Fibroblast of lung (primary cell): ENCODE measurements at places on chromosomes 13 and 19. TPM values are rescaled to one million over a fixed set of nuclear protein-coding genes. Genes with fewer than 3 reads are reported as not detected.
A peak's percentile ranks its signal among the peaks of the same experiment; 100 is the strongest.

DNA sequence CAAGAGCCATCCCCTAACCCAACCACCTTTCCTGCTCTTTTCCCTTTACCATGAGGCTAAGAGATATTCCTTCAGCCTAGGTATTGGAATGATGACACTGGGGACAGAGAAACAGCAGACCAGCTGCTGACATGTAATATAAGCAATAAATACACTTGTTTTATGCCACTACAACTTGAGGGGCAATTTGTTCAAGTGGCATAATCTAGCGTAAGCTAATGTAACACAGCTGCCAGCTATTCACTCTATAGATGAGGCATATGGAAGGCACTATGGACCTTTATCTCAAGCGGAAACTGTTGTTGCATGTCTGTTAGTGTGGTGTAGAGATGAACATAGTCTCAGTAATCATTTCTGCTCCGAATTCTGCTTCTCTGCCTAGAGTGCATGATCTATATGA is 111.1 kb downstream of the STARD13 start:
- DNase-seq: no peak

- DNase-seq: no peak
Measured at GRCh38 chr19:5045029-5045428, 76.1 kb downstream of the KDM4B start.

GRCh38 chr19:18044825-18045304 is 36.9 kb downstream of the ARRDC2 start:
- peak; percentile 63 for DNase-seq

DNA sequence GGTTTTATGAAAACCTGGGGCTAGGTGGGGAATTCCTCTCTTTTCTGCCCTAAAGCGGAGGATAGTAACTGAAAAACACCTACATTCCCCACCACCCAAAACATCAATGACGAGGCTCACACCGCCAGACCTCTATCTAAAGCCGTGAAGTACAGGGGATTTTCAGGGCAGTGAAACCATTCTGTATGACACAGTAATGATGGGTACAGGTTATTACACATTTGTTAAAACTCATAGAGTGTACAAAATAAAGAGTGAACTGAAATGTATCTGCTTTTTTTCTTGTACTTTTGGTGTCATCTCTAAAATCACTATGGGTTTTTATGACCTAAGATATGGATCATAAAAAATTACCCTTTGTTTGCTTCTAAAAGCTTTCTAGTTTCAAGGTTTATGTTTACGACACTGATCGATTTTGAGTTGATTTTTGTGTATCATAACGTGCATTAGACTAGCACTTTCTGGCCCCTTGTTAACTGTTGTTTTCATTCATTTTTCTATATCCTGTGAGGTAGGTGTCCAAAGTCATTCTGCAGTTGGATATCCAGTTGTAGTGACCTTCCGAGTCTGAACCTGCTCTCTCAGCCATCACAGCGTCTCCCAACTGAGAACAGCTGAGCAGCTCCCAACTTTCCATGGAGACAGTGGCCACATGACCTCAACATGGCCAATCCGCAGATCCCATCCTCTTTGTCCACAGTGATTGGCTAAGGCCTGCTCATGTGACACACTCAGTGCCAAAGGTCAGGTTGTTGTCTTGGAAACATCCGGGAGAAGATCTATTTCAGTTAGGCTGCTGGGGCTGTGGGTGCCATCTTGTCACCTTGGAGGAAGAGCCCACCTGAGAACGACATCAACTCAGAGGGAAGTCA is 10.3 kb downstream of the MBD3L2B start:
- DNase-seq: no peak

- peak; percentile 28 for DNase-seq
Measured at GRCh38 chr13:24842549-24843274, 78.7 kb downstream of the RNF17 start.

GRCh38 chr19:50658441-50659317 is 9.4 kb downstream of the C19orf81 start:
- peak; percentile 8 for DNase-seq

- DNase-seq: no peak
Measured at GRCh38 chr13:32525766-32526165, 12.8 kb downstream of the N4BP2L2 start.

DNA sequence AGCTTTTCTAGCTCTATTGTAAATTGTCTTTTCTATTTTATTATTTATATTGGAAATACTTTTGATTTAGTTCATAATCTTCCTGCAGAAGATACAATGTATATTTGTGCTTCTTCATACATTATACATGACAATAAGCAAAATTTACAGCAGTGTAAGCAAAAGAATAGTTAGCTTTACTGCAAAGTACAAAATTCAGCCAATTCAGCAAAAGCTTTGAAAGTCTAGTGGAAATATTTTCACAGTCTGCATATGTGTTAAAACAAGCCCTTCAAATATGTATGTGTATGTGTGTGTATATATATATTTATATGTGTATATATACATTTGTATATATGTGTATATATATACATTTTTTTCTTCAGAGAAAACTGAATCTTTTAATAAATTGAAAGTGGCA is 879.1 kb downstream of the SLITRK1 start:
- no peak for DNase-seq

DNA sequence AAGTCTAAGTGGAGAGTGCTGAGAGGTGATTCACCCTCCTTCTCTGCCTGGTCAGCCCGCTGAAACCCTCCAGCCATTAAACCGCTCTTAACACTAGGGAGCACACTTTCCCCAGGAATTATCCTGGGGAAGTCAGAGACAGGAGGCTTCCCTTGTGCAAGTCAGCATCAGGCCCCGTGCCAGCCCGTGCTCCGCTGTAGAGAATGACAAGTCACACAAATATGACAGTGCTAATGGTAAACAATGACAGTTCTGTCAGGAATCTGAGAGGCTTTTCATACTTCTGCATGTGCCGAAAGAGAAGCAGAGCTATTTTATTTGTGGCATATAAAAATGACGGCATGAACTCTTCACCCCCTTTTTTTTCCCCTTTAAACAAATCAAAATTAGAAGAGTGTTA is 816.9 kb upstream of the SLC10A2 start:
- DNase-seq: peak; percentile 96

GRCh38 chr19:39438270-39438934 is 2.7 kb upstream of the RPS16 start:
- no peak for DNase-seq

GRCh38 chr13:32045537-32045936 is 14.0 kb downstream of the FRY start:
- DNase-seq: peak; percentile 25

LILRB2 gene
- not detected in 2 replicates for total RNA-seq

DNA sequence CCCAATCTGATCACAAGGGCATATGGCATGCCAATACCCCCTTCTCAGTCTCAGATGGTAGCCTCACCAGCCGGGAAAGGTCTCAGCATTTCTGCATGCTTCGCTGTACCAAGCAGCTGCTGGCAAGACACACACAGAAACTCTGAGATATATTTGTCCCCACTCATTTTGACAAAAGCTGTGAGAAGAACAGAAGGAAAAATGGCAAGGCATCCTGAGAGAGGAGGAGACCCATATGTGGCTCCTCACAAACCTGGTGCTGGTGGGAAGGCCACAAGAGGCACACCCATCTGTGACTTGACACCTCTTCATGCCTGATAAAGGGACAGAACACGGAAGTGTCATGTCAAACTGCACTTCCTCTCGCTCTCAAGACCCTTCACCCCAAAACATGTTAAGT is 36.7 kb upstream of the DOCK9 start:
- DNase-seq: no peak

DNA sequence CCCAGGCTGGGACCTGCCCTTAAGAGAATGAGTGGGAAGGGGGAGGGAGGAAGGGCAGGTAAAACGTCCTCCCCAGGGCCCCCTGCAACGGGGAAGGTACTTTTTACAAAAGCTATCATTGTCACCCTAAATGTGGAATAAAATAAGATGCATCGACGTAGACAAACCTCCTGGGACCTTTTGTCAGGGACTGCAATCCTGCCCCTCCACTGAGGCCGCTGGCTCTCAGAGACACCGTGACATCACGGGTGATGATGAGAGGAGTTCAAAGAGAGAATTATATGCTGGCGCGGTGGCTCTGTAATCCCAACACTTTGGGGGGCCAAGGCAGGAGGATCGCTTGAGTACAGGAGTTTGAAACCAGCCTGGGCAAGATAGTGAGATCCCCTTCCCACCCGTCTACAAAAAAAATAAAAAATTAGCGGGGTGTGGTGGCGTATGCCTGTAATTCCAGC is 1.8 kb upstream of the MYBPC2 start:
- no peak for DNase-seq

- DNase-seq: no peak
Measured at GRCh38 chr13:98199480-98199879, 22.4 kb upstream of the RNF113B start.

- no peak for DNase-seq
Measured at GRCh38 chr13:51674276-51674675, 90.0 kb downstream of the WDFY2 start.

- DNase-seq: peak; percentile 3
Measured at GRCh38 chr13:58165617-58166016, 534.1 kb downstream of the PCDH17 start.

DNA sequence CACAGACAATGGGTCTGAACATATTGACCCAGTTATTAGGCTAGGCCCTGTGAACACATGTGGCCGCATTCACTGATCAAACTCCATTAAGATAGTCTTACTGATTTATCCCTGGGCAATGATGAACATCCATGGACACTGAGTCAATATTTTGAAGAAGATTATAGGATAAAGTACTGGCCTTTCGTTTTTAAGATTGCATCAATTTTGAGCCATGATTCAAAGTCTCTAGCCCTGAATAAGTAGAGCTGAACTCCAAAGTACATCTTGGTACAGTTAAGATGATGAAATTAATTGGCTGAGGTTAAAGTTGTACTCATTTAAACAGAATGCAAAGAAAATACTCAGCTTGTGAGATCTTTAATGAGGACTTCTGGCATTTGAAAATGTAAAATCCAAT is 1581.9 kb downstream of the EFNB2 start:
- DNase-seq: peak; percentile 66

GRCh38 chr19:51094696-51095279 is 12.1 kb upstream of the KLK14 start:
- DNase-seq: no peak

- DNase-seq: peak; percentile 29
Measured at GRCh38 chr19:19552798-19553197, 14.7 kb downstream of the CILP2 start.

GRCh38 chr13:102693250-102693649 is 1.6 kb downstream of the METTL21C start:
- no peak for DNase-seq

- DNase-seq: no peak
Measured at GRCh38 chr19:38709119-38709518, 35.2 kb downstream of the CAPN12 start.

GRCh38 chr13:31042481-31043165 is 110.2 kb downstream of the TEX26 start:
- no peak for DNase-seq

FXYD3 gene
- not detected in 2 replicates for total RNA-seq

DNA sequence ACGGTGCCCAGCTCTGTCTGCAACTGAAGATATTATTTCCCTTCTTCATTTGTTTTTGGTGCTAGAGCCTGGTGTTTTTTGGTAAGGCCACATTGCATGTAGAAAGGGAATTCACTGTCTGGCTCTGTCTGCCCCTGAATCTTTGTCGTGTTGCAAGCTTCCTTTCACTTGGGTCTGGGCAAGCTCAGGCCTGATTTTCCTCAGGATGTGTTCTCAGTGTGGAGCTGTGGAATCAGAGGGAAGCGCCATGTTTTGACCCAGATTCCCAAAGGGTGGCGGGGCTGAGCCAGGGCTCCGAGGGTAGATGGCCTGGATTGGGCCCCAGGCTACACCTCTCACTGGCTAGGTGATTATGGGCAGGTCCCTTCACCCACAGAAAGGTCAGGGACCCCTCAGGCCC is 8.6 kb downstream of the PRKCSH start:
- no peak for DNase-seq

ERFL gene
- under 0.01 TPM in 2 replicates for total RNA-seq

DNA sequence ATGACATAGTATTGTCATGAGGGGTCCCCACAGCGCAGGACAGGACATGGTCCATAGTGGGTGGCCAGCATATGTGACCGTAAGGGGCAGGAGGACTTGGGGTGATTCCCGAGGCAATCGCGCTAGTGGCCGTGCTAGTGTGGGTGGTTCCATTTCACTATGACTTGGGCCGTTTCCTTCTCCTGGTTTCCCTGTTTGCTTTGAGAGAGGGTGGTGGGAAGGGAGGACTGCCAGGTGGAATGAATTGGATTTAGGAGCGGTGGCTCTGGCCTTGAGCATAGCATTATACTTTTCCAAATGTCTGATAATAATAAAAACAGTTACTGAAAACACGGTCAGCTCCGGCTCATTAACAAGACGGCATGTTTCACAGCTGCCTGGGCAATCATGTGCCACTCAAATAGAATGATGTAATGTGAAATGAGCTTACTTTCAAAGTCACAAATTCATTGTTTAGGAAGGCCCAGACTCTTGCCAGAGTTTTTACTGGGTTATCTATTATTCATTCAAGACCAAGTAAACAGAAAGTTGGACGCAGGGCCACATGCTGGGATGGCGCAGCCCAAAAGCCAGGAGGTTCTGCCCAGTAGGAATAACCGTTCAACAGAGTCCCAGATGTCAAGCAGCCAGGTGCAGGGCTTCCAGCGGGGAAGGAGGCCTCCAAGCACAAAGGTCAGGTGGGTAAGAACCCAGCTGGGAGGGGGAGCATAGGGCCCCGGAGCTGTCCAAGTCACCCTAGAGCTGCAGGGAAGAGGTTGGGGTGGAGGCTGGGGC is 19.6 kb upstream of the SLC15A1 start:
- DNase-seq: no peak

DNA sequence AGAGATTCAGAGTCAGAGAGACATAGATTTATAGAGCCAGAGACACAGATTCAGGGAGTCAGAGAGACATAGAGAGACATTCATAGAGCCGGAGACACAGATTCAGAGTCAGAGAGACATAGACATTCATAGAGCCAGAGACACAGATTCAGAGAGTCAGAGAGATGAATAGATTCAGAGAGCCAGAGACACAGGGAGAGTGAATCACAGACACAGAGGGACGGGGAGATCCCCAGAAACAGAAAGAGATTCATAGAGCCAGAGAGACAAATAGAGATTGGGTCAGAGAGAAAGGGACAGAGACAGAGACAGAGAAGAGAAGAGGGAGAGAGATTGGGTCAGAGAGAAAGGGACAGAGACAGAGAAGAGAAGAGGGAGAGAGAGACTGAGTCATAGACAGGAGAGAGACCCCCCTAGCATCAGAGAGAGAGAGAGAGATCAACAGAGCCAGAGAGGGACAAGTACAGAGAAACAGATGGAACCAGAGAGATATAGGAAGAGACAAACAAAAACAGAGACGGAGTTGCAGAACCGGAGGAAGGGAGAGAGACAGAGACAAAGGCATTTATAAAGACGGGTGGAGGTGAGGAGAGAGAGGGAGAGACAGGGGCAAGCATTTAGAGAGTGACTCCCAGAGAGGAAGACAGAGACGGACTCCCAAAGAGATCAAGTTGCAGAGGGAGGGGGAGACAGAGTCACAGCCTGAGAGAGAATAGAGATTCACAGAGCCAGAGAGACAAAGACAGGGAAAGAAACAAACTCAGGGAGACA is 1.1 kb upstream of the PRKCG start:
- DNase-seq: no peak

TEAD2 gene
- 19.2 and 24.1 TPM in 2 replicates for total RNA-seq

ADGRE3 gene
- total RNA-seq: not detected in 2 replicates
